Nucleus accumbens (tissue), 56 donors: ENCODE measurements at places on chromosomes 1 and 21.

DNA sequence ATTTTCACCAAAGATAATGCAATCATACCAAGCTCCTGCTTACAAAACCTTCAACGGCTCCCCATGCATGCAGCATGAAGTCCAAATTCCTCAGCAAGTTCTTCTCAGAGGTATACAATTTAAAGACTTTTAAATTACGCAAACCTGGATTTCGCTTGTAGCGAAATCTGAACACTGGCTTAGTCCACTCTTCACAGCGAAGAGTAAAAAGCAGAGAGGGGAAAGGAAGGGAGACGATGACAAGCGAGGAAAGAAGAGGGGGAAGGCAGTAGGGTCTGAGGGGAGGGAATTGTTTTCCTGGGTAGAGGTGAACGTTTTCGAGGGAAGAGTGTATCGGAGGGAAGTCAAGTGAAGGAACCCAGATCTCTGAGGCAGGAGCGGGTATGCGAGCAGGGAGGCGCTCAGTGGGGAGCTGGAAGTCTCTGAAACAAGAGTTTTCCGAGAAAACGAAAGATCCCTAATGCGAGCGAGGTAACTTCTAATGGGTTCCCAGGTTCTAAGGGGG lies 790 bp downstream of the TESK2 start:
- DNase-seq: no peak

- no peak for DNase-seq
Measured at GRCh38 chr1:94719926-94720793, 100.0 kb upstream of the SLC44A3 start.

DNA sequence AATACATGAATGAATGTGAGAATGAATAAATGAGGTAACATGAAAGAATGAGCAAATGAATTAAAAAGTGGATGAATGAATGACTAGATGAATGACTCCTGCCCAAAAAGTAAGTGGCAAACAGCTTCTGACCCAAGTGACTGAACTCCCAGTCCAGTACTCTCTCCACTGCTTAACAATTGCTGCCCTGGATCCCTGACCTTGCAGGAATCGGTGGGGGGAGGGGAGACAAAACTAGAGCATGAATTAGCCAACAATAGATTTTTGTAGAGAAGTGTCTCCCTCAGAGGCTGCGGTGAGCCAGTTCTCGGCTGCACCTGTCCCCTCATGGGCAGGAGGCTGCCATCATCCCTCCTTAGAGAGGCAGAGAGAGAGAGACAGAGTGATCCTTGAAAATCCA lies 5.9 kb upstream of the GRIK3 start:
- DNase-seq: no peak

DNA sequence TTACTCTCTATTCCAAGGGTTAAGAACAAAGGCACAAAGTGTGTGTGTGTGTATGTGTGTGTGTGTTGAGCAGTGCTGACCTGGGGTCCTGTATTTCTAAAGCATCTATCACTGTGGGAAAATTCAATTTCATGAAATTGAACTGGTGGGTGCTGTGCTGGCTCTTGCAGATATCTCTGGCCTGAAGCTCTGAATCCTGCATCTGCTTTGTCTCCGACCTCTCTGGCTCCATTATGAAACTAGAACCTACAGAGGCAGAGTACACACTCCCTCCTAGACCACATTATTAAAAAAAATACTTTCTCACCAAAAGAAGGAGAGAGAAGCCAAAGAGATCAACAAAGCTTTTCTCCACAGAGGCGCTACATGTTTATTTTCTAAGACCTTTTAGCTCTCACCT lies 88.4 kb upstream of the PDE4B start:
- DNase-seq: no peak

- DNase-seq: no peak
Measured at GRCh38 chr1:211338224-211338620, 11.6 kb downstream of the TRAF5 start.
